ENCODE measurements at places on chromosomes 1 and 21.

DNA sequence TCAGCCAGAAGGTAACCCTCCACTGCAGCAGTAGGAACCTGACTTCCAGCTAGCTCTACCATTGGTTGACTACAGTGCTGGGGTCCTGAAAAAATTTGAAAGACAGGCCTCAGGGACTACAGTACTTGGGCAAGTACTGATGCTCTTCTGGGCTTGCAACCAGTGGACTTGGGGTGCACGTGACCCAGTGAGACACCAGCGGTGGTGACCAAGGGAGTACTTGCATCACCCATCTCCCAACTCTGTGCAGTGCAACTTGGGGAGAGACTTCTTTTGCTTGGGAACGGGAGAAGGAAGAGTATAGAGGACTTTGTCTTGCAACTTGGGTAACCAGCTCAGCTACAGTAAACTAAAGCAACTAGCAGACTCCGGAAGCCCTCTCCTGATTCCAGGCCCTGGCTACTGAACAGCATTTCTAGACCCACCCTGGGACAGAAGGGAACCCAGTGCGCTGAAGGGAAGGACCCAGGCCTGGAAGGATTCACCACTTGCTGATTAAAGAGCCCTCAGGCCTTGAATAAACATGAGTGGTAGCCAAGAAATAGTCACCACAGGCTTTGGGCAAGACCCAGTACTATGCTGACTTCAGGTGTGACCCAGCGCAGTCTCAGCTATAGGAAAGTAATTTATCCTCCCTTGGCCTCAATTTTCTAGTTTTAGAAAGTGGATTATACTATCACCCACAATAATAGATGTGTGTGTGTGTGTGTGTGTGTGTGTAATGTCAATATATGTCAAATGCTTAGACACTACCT, 45.6 kb downstream of the TNNI3K start:
- no peak for DNase-seq

DNA sequence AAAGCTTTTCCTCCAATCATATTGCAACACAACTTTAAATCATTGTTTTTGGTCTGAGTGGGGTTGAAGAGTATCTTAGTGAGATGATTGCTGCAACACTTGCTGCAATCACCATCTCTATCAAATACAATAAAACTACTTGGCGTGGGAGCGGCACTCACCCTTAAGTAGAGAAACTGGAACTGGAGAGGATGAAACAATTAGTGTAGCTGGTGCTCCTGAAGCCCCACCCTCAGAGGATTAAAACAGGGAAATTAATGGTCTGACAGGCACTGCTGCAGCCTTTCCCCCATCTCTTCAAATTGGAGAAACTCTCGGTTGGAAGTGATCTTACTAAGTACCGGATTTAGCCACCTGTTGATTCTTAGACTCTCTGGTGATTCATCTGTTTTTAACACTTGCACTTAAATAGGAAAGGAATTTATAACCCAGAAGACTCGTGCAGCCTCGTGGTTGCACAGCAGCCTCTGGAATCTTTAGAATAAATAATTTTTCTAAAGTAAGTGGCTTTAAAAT, 80.5 kb upstream of the KIF26B start:
- DNase-seq: peak; percentile 46

GRCh38 chr1:224411766-224412165, 22.8 kb downstream of the WDR26 start:
- DNase-seq: no peak

DNA sequence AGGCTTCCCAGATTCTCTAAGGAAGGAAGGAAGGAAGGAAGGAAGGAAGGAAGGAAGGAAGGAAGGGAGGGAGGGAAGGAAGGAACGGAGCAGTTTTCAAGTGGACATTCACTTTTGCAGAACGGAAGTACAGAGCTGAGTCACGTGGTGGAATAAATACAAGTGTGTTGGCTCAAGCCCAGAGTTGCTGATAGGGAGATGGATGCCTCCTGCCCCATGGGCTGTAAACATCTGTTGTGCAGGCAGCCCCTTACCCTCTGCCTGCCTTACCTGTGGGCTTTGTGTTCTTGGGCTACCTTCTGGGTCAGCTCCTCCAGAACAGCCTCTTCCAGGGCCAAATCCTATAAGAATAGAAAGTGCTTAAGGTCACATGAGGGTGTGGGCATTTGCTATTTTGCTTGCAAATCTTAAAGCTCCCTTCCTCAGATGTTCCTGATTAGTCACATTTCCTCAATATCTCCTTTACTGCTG, 121.7 kb downstream of the SMYD2 start:
- DNase-seq: no peak

DNA sequence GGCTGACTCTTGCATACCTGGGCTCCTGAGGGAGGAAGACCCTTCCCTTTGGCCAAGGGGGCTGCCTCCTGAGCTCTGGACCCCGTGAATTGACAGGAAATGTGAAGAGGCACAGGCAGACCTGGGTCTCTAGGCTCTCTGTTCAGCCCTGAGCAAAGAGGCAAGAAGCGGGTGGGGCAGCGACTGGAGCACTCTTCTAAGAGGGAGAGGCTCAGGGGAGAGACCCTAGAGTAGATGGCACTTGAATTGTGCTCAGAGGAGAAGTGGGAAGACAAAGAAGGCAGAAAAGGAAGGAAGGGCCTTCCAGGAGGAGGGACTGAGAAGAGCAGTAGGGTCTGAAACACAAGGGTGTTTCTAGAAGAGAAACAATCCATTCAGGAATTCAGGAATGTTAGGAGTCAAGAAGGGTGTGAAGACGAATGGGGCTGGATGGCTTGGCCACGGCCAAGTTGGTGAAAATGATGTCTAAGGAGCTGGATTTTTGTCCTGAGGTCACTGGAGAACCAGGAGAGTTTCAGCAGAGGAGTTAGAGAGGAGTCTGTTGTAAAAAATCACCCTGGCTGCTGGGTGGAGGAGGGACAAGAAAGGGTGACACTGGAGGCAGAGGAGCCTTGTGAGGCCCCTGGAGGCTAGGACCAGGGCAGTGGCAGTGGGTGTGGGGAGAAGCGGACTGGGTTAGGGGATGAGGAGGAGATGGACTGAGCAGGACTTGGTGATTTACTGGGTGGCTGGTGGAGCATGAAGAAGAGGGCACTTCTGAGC, 5.3 kb downstream of the TIE1 start:
- no peak for DNase-seq

GRCh38 chr1:45177452-45177851, 29.0 kb downstream of the ZSWIM5 start:
- no peak for DNase-seq

GRCh38 chr1:6030132-6030531, 15.6 kb upstream of the KCNAB2 start:
- DNase-seq: no peak

- DNase-seq: no peak
Observed at GRCh38 chr1:109768335-109768650, 4.6 kb upstream of the EPS8L3 start.
